Hematopoietic multipotent progenitor cell (in vitro differentiated cells): ENCODE measurements at places on chromosomes 2 and 18.
A peak's percentile ranks its signal among the peaks of the same experiment; 100 is the strongest.

- no peak for DNase-seq
Measured at GRCh38 chr2:235936493-235936892, 231.7 kb downstream of the GBX2 start.

- DNase-seq = no peak
Measured at GRCh38 chr18:76981396-76981968, 151.1 kb downstream of the MBP start.

GRCh38 chr18:22253676-22254075 lies 84.3 kb downstream of the GATA6 start:
- no peak for DNase-seq

GRCh38 chr2:152565884-152566727 lies 151.2 kb downstream of the PRPF40A start:
- DNase-seq = no peak

DNA sequence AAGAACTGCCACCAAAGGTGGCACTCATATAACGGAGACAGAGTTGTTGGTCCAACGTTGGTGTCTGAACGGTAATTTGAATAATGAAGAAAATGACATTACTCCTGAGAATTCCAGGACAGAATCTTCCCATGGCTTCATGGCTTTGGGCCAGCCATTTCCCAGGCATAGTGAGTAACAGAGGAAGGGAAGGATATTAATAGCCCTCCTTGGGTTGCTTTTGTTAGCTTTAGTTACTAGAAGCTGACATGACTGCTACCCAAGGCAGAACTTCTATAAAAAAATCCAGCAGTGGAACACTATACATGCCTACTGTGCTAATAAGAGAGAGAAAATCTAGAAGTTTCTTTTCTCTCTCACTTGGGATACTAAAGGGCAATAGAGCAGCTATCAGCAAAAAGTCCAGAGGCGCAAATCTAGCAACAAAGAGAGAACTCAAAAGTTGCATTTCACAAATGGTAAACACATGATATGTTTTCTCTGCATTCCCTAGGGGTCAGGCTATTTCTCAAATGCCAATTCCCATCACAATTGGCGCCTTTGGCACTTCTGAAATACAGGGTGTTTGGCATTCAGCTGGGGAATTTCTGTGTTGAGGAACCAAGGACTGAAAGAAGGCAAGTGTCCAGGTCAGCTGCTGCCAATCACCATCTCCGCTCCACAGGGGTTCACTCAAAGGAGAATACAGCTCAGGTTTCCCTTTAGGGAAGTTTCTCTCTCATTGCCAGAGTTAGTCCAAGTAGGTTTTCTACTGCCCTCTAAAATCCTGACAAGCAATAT lies 160.8 kb upstream of the KYNU start:
- no peak for DNase-seq

DNA sequence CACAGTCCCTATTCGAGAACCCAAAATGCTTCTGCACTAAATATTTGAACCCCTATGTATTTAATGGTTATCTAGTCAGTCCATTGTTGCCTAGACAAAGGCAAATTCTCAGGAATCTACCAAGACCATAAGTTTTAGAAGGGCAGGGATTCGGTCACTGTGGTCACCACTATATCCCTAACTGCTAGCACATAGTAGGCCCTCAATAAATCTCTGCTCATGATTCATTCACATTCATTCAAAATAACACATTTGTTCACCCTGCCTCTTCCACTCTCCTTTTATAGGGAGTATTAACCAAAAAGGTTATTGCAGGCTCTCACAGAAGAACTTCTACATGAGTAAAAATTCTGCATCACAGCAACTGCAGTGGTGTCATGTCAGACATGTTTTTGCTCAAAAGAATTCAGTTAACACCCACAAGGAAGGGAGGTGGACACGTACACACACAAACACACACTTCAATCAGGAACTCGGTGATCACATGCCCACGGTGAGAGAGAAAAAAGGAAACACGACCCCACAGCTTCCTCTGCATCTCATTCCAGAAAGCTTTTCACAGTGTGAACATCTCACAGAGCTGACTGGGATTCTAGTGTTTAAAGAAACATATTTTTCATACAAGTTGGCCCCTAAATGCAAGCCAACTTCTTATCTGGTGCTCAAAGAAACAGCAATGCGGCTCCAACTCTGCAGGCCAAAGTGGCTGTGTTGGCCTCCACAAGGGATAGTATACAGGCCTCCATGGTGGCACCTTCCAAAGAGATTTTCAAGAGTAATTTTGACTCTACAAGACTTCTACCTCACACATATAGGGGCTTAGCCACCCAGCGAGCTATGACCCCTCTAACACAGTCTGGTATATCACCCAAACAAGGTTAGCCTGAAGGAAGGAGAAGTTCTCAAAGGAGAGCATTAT lies 98.0 kb downstream of the ANKRD44 start:
- peak; percentile 49 for DNase-seq

DNA sequence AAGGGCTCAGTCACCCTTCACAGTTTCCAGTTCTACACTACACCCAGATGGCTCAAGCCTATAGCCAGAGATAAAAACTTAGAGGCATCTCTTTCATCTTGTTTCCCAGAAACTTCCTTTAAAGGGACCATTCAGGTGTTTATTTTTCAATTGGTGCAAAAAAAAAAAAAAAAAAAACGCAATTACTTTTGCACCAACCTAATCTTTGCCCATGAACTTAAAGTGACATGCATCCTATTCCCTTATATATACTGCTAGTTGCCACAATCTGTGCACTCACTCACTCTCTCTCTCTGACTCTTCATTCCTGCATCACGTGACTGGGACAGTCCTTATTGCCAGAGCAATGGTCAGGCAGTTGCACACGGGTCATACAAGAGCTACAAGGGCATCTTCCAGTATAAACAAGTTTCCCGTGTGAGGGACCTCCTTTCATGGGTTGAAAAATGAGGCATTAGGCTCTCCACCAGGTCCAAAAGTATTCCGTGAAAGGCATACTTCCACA lies 789.4 kb downstream of the EPHA4 start:
- DNase-seq = no peak

GRCh38 chr2:97660775-97661389 lies 3.0 kb downstream of the ACTR1B start:
- no peak for DNase-seq

- DNase-seq = no peak
Measured at GRCh38 chr2:143132355-143132754, 3.1 kb downstream of the ARHGAP15 start.

DNA sequence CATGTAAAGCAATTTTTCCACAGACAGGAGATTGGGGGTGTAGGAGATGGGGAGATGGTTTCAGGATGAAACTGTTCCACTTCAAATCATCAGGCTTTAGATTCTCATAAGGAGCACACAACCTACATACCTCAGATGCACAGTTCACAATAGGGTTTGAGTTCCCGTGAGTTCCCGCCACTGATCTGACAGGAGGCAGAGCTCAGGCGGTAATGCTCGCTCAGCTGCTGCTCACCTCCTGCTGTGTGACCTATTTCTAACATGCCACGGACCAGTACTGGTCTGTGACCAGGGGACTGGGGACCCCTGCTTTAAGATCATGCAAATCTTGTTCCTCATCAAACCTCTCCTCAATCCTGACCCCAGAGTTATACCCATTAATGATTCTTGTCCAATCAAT lies 70.1 kb downstream of the RPE start:
- no peak for DNase-seq

GRCh38 chr2:176107731-176108181 lies 676 bp downstream of the HOXD11 start:
- DNase-seq = no peak

DNA sequence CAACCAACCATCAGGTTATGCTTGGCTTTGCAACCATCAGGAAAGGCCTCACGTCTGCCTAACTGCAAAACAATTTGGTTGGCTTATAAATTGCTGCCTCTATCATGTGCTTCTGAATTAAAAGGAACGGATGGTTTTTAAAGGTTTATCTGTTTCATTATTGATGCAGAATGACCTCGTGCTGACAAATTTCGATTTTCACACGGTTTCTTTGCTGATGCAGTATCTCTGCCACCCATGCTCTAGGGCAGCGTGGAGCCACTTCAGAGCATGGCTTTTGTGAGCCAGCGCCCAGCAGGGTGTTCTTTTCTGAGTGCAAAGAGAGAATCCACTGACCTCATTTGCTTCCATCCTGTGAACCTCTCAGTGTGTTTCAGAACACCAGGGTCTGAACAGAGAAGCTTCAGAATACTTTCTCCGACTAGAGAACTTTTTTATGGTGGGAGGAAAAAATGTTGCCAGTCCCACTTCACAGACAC lies 143.1 kb upstream of the L3MBTL4 start:
- no peak for DNase-seq
